ENCODE measurements at places on chromosomes 12 and 14.
A peak's percentile ranks its signal among the peaks of the same experiment; 100 is the strongest.

GRCh38 chr12:13099066-13099843 is 4.2 kb downstream of the GSG1 start:
- DNase-seq, result no peak

DNA sequence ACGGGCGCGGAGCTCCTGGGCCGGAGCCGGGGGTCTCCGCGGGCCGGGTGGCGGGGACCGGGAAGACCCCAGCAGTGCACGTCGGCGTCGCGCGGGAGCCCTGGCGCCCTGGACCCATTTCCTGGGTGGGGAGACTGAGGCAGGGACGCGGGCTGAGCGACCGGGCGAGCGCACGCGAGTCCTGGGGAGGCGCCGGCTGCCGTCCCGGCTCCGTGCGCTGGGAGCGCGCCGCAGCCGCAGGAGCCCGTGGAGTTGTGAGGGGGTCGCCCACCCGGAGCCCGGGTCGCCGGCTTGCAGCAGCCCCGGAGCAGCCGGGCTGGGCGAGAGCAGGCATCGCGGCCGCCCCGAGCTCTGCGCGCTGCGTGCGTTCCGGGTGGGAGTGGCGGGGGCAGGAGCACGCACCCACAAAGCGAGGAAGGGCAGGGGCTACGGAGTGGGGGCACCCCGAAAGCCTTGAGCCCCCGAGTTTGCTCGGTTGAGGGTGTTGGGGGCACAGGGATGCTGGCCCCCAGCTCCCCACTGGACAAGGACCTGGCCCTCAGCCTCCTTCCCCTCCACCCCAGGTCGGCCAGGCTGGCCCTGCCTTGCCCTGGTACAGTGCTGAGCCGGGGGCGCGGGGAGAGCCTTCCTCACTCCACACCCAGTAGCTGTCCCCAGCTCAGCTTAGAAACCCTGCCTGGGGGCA is 620 bp downstream of the MMP17 start:
- no peak for DNase-seq

DNA sequence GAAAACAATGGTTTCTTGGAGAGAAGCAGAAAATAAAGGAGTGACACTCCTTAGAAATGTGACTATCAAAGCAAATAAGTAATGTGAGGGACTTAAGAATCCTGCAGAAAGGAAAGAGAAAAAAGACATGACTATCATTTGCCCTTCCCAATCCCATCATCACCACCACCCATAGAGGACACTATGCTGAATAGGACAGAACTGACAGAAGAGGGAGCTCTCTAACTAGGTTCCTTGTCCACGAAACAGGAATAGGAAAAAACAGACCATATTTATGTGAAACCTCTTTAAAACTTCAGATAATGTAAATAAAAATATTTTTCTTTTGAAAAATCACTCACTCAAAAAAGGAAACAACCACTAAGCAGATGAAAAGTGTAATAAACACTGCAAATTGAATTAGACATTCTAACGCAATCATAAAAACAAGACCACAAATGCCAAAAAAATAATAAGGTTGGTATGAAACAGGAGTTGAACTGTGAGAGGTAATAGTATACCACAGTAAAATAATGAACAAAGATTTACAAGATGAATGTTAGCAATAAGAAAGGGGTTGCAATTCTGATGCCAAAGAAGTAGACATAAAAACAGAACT is 24.1 kb downstream of the KLRD1 start:
- peak; percentile 53 for DNase-seq

GRCh38 chr12:84843593-84844144 is 68.9 kb downstream of the SLC6A15 start:
- no peak for DNase-seq

DNA sequence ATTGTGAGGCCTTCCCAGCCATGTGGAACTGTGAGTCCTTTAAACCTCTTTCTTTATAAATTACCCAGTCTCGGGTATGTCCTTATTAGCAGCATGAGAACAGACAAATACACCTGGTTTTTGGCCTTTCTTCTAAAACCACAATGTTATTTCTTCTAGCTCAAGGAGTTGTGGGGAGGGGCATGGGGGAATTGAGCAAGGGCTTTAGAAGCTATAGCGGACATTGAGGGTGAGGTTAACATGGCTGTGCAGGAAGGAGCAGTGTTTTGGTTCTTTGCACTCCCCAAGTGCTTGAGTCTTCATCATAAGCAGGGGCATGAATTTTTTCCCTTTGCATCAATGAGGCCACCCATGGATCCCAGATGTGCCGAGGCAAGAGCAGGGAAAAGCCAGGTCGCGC is 86.8 kb downstream of the SPRING1 start:
- DNase-seq, result no peak

DNA sequence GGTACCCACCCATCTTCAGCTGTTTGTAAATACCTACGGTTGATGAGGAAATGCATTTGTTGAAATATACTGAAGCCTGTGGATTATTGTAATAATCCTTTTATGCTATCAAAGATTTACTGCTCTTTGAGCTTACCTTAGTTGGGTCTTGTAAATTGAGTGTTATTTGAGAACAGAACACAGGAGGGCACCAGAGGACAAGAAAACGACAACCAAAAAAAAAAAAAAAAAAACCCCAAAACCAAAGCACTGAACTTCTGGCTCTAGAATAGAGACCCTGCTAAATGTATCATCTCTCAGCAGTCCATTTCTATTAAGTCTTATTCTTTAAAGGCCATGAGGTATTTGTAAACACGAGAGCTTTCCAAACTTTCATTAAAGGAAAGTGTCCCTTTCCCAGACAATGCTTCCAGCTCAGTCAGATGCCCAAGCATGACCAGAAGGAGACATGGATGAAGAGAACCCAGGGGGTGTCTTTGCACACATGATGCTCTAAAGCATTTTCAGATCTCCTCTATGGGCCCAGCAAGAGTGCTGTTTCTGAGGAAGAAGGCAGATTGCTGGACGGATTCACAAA is 763.9 kb downstream of the NRXN3 start:
- DNase-seq, result no peak

GRCh38 chr12:51086933-51087332 is 3.5 kb upstream of the CSRNP2 start:
- DNase-seq, result no peak

GRCh38 chr14:99784508-99784907 is 8.7 kb upstream of the EML1 start:
- DNase-seq, result no peak

- DNase-seq, result no peak
Observed at GRCh38 chr12:45913631-45914030, 76.7 kb downstream of the SCAF11 start.

DNA sequence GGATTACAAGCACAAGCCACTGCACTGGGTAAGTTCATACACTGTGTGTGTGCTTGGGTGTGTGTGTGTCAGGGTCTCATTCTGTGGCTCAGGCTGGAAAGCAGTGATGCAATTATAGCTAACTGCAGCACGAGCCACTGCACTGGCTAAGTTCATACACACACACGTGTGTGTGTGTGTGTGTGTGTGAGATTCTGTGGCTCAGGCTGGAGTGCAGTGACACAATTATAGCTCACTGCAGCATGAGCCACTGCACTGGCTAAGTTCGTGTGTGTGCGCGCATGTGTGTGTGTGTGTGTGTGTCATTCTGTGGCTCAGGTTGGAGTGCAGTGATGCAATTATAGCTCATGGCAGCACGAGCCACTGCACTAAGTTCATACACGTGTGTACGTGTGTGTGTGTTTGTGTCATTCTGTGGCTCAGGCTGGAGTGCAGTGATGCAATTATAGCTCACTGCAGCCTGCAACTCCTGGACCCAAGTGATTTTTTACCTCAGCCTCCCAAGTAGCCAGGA is 85.4 kb downstream of the HECTD1 start:
- peak; percentile 2 for DNase-seq

DNA sequence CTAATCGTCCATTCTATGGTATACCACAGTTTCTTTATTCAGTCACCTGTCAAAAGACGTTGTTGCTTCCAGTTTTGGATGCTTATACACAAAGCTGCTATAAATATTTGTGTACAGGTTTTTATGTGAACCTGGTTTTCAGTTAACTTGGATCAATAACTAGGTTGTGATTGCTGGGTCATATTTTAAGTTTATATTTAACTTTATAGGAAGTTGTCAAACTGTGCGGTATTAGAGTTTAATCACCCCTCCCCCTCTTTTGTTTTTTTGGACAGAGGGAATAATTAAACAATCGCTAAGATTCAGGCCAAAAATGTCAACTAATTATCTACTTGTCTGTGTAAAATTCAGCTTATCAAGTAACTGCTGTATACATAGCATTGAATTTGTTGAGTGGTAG is 34.3 kb downstream of the SCN8A start:
- DNase-seq, result no peak

GRCh38 chr14:55979096-55979495 is 139.1 kb upstream of the PELI2 start:
- DNase-seq, result no peak

DNA sequence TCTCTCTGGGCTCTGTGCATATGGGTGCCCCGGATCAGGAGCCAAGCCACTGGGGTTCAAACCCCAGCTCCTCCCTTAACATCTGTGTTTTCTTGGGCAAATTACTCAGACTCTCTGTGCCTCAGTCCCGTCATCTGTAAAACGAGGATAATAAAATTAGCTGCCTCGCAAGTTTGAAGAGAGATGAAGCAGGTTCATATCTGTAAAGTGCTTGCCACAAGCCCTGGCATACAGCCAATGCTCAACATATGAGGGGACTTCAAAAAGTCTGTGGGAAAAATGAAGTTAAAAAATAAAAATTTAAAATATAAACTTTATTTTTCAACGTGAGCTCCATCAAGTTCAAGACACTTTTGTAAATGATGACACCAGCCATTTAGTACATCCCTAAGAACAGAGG is 276.7 kb downstream of the FOXN3 start:
- no peak for DNase-seq

DNA sequence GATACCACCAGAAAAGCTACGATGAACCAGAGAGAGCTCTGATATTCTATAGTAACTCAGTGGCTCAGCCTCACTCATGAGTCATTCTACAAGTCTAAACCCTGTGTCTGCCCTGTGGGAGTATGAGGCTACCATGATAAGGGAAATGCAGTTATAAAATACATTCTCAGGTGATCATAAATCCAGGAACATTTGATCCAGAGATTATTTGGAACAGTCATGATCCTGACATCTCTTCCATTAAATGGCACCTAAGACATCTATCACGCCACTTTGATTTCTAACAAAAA is 202.6 kb upstream of the RASSF8 start:
- no peak for DNase-seq

- DNase-seq, result no peak
Observed at GRCh38 chr12:5808981-5809380, 136.1 kb downstream of the ANO2 start.

DNA sequence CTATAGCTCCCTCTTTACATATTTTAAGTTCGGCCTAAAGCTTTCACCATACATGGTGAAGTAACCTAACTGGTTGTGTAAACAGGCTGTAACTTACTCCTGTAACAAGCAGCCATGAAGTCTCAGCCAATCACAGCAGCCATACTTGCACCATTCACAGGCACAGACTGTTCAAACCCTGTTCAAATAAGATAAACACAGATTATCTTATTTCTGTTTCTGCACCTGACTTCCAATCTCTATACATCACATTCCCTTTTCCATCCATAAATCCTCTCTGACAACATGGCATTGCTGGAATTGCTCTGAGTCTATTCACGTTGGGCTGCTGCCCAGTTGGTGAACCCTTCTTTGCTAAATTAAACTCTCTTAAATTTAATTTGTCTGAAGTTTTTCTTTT is 34.5 kb upstream of the ARID2 start:
- DNase-seq, result no peak

GRCh38 chr14:28813810-28814209 is 47.2 kb downstream of the FOXG1 start:
- no peak for DNase-seq

DNA sequence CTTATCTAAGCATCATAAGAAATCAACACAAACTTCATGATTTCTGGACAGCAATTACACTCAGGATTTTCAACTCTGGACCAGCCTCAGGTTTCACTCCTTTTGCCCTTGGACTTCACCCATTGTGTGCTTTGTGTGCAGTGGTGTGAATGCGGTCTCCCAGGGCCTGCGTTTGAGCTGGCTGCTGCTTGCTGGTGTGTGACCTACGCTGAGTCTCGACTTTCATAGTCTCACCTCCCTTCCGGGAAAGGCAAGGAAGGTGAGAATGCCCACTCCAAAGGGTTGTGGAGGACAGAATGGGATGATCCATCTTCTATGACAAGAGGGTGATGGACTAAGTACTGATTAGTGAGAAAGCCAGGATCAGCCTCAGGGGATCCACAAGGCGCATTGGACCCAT is 228.8 kb downstream of the C12orf75 start:
- no peak for DNase-seq

DNA sequence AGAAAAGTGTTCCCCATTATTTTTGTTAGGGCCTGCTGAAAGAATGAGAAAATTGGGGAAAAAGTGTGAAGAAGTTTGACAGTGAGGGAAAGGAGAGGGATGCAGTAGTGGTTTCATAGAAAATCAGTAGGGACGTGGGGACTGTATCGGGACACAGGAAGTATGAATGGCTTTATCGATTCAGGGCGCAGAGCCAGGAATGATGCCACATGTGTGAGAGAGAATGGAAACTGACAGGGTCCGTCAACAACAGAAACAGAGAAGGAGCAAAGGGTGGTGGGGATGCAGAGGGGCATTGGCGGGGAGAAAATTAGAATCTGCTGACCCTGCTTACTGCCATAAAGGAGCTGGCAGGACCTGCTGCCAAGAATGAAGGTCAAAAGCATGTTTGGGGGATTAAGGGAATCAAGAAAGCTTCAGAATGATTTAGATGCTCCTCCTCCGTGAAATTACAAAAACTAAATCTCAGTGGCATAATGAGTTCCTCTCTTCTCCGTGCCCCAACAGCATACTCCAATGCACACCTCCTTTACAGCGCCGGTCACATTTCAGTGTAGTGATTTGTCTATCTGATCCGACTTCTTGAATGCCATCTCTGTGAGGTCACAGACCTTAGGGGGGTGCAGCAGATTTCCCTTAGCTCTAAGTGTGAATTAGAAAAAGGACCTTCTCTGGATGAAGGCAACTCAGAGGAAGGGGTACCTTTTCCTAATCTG is 92.6 kb downstream of the EMP1 start:
- DNase-seq, result no peak

DNA sequence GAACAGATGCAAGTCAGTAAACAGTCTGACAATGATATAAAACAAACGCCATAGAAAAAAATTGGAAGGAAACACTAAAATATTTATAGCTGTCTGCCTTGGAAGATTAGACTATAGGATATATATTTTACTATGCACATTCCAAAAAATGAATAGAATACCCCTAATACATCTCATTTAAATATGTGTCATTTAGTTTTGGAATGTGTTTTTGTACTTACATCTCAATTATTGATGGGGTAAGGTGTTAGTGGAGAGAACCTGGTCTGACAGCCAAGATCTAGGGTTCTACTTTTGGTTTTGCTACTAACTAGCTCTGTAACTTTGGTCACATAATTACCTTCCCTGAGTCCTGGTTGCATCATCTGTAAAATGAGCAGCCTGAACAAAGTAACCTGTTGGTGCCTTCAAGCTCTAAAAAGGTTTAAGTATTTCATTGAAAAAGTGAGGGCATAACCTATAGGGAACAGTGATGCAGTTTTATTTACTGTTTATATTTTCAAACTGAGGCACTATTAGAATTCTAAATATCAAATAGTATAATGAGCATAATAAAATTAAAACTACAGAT is 28.6 kb upstream of the SLC6A13 start:
- peak; percentile 8 for DNase-seq
